Gastrocnemius medialis (tissue), 4 donors: ENCODE measurements at places on chromosomes 1 and 21. TPM values are rescaled to one million over a fixed set of nuclear protein-coding genes. Genes with fewer than 3 reads are reported as not detected.

DNA sequence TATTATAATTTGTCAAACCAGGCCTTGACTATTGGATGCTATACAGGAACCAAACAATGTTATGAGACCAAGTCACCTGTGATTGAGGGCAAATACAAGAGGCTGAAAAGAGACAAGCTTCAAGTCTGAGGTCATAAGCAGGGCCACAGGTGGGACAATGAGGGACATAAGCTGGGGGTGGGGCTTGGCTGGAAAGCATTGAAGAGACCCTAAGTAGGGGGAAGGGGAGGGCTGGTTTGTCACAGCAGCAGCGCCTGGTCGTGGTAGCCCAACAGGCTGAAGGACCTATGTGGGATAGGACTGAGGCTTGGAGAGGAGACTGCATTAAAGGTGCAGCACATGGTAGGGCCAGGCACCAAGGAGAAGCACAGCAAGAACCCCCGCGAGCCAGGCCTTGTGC, 17.9 kb downstream of the HMGN2 start:
- H3K36me3 ChIP-seq: no peaks in the 10 kb centered on the region
- H3K4me1 ChIP-seq: no peaks in the 10 kb centered on the region
- no peak overlapping the region for H3K4me3 ChIP-seq

Gene KIF26B
- total RNA-seq: 0.02 TPM

- H3K4me3 ChIP-seq: no peak overlapping the region
- H3K4me1 ChIP-seq: peaks cover 17% of the 10 kb centered on the region
- no peaks in the 10 kb centered on the region for H3K36me3 ChIP-seq
- peaks cover 48% of the 10 kb centered on the region for H3K27me3 ChIP-seq
Measured at GRCh38 chr1:207453710-207454045, 450 bp upstream of the CR2 start.

DNA sequence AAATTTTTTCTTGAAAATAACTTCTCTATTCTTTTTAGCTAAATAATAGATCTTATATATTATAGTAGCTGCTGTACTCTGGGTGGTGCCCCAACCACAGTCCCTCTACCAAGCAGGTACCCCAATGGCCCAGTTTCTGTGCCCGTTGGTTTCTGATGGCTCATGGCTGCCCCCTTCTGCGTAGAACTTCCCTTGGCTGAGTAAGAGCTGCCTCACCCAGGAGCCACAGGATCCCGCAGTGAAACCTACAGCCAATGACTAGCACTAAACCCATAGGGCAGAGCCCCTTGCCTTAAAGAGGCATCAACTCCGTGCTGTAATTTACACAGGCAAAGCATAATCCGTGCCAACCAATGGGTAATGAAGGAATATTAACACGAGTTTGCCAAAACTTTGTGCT, 247.5 kb downstream of the USH2A start:
- H3K27ac ChIP-seq: no peak overlapping the region
- no peaks in the 10 kb centered on the region for H3K27me3 ChIP-seq
- H3K4me1 ChIP-seq: no peaks in the 10 kb centered on the region
- H3K36me3 ChIP-seq: no peaks in the 10 kb centered on the region
- no peak overlapping the region for H3K4me3 ChIP-seq

GRCh38 chr1:170166518-170167180, 20.9 kb downstream of the NTMT2 start:
- DNase-seq: no peak
- H3K27me3 ChIP-seq: no peaks in the 10 kb centered on the region
- no peaks in the 10 kb centered on the region for H3K36me3 ChIP-seq

- DNase-seq: no peak
- H3K4me3 ChIP-seq: no peak overlapping the region
- no peak overlapping the region for H3K27ac ChIP-seq
- no peaks in the 10 kb centered on the region for H3K27me3 ChIP-seq
- H3K4me1 ChIP-seq: no peaks in the 10 kb centered on the region
Measured at GRCh38 chr21:42148097-42148496, 70.8 kb upstream of the ABCG1 start.

- H3K4me1 ChIP-seq: peaks cover 14% of the 10 kb centered on the region
- DNase-seq: no peak
- no peaks in the 10 kb centered on the region for H3K36me3 ChIP-seq
- H3K27ac ChIP-seq: peak overlapping the region; percentile 70
Measured at GRCh38 chr1:168079761-168080160, 57.0 kb downstream of the GPR161 start.

GRCh38 chr1:19643121-19643520, 990 bp upstream of the NBL1 start:
- H3K36me3 ChIP-seq: no peaks in the 10 kb centered on the region
- H3K4me3 ChIP-seq: peak overlapping the region; percentile 59
- H3K27me3 ChIP-seq: peaks cover 18% of the 10 kb centered on the region

Gene PLA2G2F
- not detected for total RNA-seq

GRCh38 chr1:15226388-15227255, 20.4 kb upstream of the FHAD1 start:
- H3K4me1 ChIP-seq: no peaks in the 10 kb centered on the region
- H3K27me3 ChIP-seq: no peaks in the 10 kb centered on the region
- no peak overlapping the region for H3K27ac ChIP-seq
- no peaks in the 10 kb centered on the region for H3K36me3 ChIP-seq

Gene PYCR2
- total RNA-seq: 37.3 TPM

Gene GUCA2B
- total RNA-seq: not detected

- DNase-seq: no peak
- no peaks in the 10 kb centered on the region for H3K36me3 ChIP-seq
- no peak overlapping the region for H3K4me3 ChIP-seq
- H3K27ac ChIP-seq: no peak overlapping the region
- no peaks in the 10 kb centered on the region for H3K4me1 ChIP-seq
- H3K27me3 ChIP-seq: no peaks in the 10 kb centered on the region
Measured at GRCh38 chr21:29125191-29125590, 5.3 kb upstream of the MAP3K7CL start.

Gene LEPR
- 4.1 TPM for total RNA-seq

Gene SLAMF8
- not detected for total RNA-seq

GRCh38 chr1:172897738-172898137, 153.0 kb downstream of the TNFSF18 start:
- DNase-seq: no peak
- no peaks in the 10 kb centered on the region for H3K36me3 ChIP-seq
- H3K4me1 ChIP-seq: peaks cover 8% of the 10 kb centered on the region

Gene CLCN6
- 11.9 TPM for total RNA-seq

GRCh38 chr1:172978595-172978994, 72.1 kb downstream of the TNFSF18 start:
- no peak for DNase-seq
- H3K4me1 ChIP-seq: no peaks in the 10 kb centered on the region
- no peak overlapping the region for H3K4me3 ChIP-seq
- H3K27ac ChIP-seq: no peak overlapping the region
- H3K36me3 ChIP-seq: no peaks in the 10 kb centered on the region
- no peaks in the 10 kb centered on the region for H3K27me3 ChIP-seq

Gene CELA2B
- not detected for total RNA-seq

- peaks cover 3% of the 10 kb centered on the region for H3K27me3 ChIP-seq
- no peaks in the 10 kb centered on the region for H3K36me3 ChIP-seq
- peaks cover 14% of the 10 kb centered on the region for H3K4me1 ChIP-seq
- H3K27ac ChIP-seq: no peak overlapping the region
Measured at GRCh38 chr1:2316451-2316961, 74.8 kb downstream of the MORN1 start.

DNA sequence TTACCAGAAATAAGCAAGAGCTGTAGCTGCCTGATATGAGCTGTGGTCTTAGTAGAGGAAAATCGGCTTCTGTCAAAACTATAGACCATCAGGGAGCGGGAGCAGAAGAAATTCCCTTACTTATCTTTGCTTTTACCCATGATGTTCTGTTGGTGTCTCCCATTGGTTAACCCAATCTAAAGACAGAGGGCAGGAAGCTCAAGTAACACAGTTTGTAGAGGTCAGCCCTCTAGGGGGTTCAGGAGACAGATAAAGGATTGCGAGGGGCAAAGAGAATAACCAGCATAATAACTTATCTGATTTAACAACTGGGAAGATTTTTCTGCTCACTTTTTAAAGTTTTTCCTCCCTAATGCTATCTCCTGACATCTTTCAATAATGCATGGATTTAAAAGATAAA, 142.4 kb downstream of the NTMT2 start:
- H3K4me3 ChIP-seq: no peak overlapping the region
- no peak for DNase-seq
- no peak overlapping the region for H3K27ac ChIP-seq
- no peaks in the 10 kb centered on the region for H3K36me3 ChIP-seq

- no peaks in the 10 kb centered on the region for H3K36me3 ChIP-seq
- H3K4me3 ChIP-seq: no peak overlapping the region
- no peaks in the 10 kb centered on the region for H3K4me1 ChIP-seq
- H3K27me3 ChIP-seq: peaks cover 5% of the 10 kb centered on the region
- H3K27ac ChIP-seq: no peak overlapping the region
Measured at GRCh38 chr1:20405893-20406604, 80.0 kb downstream of the CAMK2N1 start.

DNA sequence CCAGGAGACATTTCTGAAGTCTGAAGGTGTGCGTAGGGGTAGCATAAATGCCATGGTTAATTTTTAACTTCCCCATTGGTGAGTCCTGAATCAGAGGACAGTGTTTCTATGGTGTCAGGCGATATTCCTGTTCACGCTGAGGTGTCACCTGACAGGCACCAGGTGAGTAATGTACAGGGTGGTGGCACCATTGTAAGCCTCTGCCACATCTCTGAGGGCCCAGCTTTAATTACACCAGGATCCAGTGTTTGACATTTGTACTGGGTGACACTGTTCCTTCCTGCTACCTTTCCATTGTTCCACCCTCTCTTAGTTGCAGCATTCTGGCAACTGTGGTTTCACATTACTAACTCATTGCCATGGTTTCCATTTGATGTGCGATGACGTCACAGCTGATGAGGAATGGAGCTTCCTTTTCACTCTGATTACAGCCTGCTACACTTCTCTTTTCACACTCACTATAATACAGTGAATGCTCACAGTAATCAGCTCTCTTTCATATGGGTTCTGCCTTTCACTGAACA, 40.6 kb upstream of the MARK1 start:
- DNase-seq: no peak
- no peaks in the 10 kb centered on the region for H3K36me3 ChIP-seq
- no peak overlapping the region for H3K4me3 ChIP-seq
- H3K27ac ChIP-seq: no peak overlapping the region
- no peaks in the 10 kb centered on the region for H3K27me3 ChIP-seq

Gene TEX38
- total RNA-seq: not detected

Gene ZNF644
- total RNA-seq: 34.2 TPM

DNA sequence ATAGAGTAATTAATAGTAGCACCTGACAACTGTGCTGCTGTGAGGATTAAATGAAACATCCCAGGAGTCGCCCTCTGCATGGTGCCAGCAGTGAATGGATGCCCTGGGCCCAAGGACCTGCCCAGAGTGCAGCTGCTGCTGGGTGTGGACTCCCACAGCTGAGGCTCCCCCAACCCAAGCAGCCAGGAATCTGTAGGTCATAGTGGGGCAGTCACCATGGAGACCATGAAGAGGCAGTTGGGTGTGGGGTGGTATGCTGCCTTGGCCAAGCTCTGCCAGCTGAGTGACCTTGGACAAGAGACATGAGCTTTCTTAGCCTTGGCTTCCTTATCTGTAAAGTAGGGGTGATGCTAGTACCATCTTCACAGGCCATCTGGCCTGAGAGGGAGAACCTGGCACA, 9.4 kb downstream of the OLIG2 start:
- no peaks in the 10 kb centered on the region for H3K36me3 ChIP-seq
- no peaks in the 10 kb centered on the region for H3K4me1 ChIP-seq
- H3K4me3 ChIP-seq: no peak overlapping the region
- peaks cover 35% of the 10 kb centered on the region for H3K27me3 ChIP-seq

Gene AMPD1
- total RNA-seq: 70.8 TPM

DNA sequence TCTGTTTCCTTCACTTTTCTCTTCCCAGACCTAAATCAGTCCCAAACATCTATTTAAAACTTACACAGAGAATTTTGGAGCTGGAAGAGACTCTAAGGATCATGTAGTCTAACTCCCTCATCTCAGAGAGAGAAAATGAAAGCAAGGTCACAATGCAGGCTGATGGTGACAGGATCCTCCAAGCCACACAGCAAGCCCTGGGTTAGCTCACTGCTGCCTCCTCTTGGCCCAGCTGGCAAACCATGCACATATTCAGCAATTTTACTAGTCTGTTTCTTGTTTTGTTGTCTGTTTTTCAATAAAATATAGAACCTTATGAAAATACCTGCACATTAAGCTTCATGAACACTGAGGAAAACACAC, 27.7 kb upstream of the LY9 start:
- no peak for DNase-seq
- no peak overlapping the region for H3K27ac ChIP-seq
- H3K4me3 ChIP-seq: no peak overlapping the region
- H3K4me1 ChIP-seq: no peaks in the 10 kb centered on the region

- H3K27ac ChIP-seq: peak within 1 kb of the TSS; percentile 95
- H3K27me3 ChIP-seq: no peaks in the 10 kb centered on the region
- H3K36me3 ChIP-seq: no peaks in the 10 kb centered on the region
- H3K4me3 ChIP-seq: peak within 1 kb of the TSS; percentile 66
- H3K4me1 ChIP-seq: peaks cover 39% of the 10 kb centered on the region
- DNase-seq: peak; percentile 73
Measured at GRCh38 chr1:206684478-206685333, at the start of gene MAPKAPK2. TSS of gene MAPKAPK2 (plus strand) at chr1:206684905. CDS start at chr1:206685230, 325 bp downstream.

GRCh38 chr1:233916706-233917105, 12.2 kb downstream of the SLC35F3 start:
- H3K4me1 ChIP-seq: no peaks in the 10 kb centered on the region
- H3K36me3 ChIP-seq: no peaks in the 10 kb centered on the region

Gene GNG4
- total RNA-seq: not detected

GRCh38 chr1:91827087-91827458, 58.9 kb downstream of the TGFBR3 start:
- no peaks in the 10 kb centered on the region for H3K27me3 ChIP-seq
- no peak for DNase-seq
- no peak overlapping the region for H3K4me3 ChIP-seq
- H3K36me3 ChIP-seq: no peaks in the 10 kb centered on the region
- H3K27ac ChIP-seq: no peak overlapping the region

Gene HTR6
- not detected for total RNA-seq

Gene RGS13
- not detected for total RNA-seq

Gene BATF3
- 0.38 TPM for total RNA-seq

Gene TRABD2B
- total RNA-seq: 0.13 TPM

DNA sequence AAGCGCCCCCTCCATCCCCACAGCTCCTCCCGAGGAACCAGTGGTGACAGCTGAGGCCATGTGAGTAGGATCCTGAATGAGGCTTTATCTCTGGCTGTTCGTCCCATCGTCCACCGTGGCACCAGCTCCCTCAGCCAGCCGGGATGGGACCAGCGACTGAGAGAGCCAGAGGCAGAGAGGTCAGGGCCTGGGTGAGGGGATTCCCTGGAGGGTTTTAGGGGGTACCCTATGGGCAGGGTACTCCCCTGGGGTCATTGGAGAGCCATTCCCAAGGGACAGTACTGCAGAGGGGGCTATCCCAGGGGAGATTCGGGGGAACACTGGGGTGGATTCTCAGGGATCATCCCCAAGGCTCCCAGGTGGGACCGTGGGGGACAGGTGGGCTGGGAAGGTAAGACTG, 2.4 kb downstream of the TMEM125 start:
- no peaks in the 10 kb centered on the region for H3K36me3 ChIP-seq
- H3K4me3 ChIP-seq: no peak overlapping the region
- DNase-seq: no peak
- no peak overlapping the region for H3K27ac ChIP-seq
- H3K27me3 ChIP-seq: peaks cover 8% of the 10 kb centered on the region
- H3K4me1 ChIP-seq: no peaks in the 10 kb centered on the region
